ENCODE measurements at places on chromosomes 2 and 18.

DNA sequence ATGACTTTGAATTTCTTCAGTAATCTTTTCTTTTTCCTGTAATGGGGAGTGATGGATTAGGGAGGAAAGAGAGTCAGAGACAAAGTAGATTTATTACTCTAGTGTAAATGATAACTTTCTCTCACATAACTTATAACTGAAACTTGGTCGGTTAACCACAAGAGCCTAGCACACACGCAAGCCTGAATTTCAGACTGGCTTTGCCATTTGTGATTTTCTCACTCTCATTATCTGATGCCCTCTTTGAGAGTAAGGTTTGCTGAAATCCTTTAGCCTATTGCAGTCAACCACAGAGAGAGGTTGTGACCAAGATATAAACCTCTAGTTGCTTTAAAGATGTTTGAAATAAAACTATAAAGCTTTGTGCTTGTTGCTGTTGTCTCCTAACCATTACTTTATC, 117.9 kb upstream of the NETO1 start:
- DNase-seq = no peak

GRCh38 chr2:214103276-214104001, 307.4 kb upstream of the VWC2L start:
- DNase-seq = peak; percentile 21

DNA sequence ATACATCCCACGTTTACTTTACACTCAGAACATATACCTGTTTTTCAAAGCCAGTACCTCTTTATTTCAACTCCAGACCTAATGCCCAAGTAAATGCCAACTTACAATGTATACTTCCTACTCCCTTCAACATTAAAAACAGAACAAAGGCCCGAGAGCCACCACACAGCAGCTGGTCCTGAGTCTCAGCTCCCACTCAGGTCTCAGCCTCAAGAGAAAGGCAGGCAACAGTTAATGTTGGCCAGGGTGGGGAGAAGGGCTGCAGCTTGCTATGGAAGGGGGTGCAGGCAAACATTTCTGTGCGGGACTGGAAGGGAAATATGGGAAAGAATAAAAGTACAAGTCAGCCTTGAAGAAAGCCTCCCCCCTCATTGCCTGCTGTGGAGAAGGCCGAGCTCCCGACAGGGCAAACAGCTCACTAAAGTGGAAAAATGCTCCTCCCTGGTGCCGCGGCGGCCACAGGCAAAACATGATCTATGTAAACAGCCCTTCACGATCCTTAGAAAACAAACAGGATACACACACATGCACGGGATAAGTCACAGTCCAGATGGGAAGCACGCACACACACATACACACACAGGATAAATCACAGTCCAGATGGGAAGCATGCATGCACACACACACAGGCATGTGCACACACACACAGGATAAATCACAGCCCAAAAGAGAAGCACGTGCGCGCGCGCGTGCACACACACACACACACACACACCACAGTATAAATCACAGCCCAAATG, 67.4 kb downstream of the ADNP2 start:
- no peak for DNase-seq

GRCh38 chr2:160696087-160696452, 202.5 kb upstream of the RBMS1 start:
- no peak for DNase-seq

- no peak for DNase-seq
Measured at GRCh38 chr2:65434592-65435241, 2.3 kb upstream of the SPRED2 start.

DNA sequence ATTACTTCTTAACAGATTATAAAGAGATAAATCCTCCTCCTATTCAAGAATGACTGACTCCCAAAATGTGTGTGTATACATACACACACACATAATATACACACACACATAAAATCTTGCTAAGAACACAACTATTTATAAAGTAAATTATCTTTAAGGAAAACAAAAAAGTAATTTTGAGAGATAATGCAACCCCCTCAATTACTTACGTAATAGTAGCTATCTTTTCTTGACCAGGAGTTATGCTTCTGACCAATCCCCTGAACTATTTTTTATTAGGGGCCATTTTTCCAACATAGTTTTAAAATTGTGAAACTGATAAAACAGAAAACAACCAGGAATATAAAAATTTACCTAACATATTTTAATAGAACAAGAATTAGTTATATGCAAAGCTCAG, 113.0 kb upstream of the CHRNA1 start:
- DNase-seq = no peak

GRCh38 chr2:7813541-7814292, 868.1 kb upstream of the ID2 start:
- no peak for DNase-seq

GRCh38 chr2:64437883-64438282, 16.1 kb upstream of the LGALSL start:
- no peak for DNase-seq

- DNase-seq = no peak
Measured at GRCh38 chr2:165425556-165425955, 43.9 kb upstream of the CSRNP3 start.

- no peak for DNase-seq
Measured at GRCh38 chr2:152167065-152167464, 8.5 kb downstream of the STAM2 start.

GRCh38 chr2:213224366-213224765, 59.9 kb upstream of the SPAG16 start:
- DNase-seq = no peak

GRCh38 chr2:109433926-109434325, 179.8 kb downstream of the SEPTIN10 start:
- no peak for DNase-seq

- no peak for DNase-seq
Measured at GRCh38 chr2:240921995-240922244, 15.8 kb downstream of the CROCC2 start.

- no peak for DNase-seq
Measured at GRCh38 chr2:61620244-61621159, 82.3 kb upstream of the XPO1 start.

- no peak for DNase-seq
Measured at GRCh38 chr2:210539035-210539434, 17.4 kb upstream of the CPS1 start.

DNA sequence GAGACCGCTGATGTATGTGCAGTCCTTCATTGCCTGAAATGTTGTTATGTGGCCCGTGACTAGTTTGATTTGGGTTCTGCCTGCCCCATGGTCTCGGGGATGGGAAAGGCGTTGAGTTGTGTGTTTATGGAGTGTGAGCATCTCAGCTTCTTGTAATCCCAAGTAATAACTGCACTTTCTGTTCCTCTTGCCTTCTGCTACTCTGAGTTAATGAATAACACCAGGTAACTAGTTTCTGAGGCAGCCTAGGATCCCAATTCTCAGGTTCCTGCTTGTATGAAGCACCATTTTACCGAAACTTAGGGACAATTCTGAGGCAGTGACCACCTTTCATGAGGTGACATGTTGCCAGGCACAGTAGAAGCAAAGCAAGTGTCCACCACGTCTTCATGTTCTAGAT, 170.0 kb downstream of the ALK start:
- no peak for DNase-seq

- peak; percentile 84 for DNase-seq
Measured at GRCh38 chr2:30511122-30512083, 64.4 kb downstream of the LCLAT1 start.

GRCh38 chr2:144659731-144660275, 139.9 kb upstream of the ZEB2 start:
- DNase-seq = no peak

DNA sequence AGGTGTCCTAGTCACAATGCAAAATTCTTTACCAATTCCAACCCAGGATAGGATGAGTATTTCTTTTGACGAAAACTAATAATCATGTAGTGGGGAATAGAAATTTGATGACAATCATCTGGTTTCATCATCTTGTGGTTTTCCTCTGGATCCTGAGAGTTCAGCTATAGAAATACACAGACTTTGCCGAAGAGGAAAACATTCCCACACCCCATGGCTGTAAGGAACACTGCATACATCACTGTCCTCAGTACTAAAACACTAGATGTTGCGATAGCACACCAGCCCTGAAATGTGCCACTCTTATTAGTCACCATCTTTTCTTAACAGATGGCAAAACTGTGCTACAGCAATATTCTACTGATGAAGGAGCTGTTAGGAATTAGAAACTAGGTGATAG, 29.4 kb downstream of the CERKL start:
- DNase-seq = no peak

GRCh38 chr18:49521216-49521835, 34.3 kb upstream of the C18orf32 start:
- DNase-seq = no peak

DNA sequence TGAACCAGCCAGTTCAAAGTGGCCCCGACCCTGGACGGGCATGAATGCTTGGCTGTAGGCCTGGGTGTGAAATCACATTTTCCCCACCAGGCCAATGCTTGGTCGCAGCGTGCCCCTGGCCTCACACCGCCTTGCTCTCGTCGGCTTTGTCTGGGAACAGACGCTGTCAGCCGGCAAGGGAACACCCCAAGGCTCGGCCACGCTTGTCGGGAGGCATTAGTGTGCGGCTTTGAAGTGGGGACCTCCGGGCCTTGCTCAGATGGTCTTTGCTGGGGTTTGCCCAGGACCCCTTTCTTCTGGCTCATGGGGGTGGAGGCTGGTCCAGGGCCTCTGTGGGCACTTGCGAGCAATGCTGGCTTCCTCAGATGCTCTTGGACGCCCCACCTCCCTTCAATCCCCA, 79.1 kb downstream of the INHBB start:
- DNase-seq = no peak

GRCh38 chr2:10281891-10282290, 20.8 kb upstream of the HPCAL1 start:
- DNase-seq = no peak

DNA sequence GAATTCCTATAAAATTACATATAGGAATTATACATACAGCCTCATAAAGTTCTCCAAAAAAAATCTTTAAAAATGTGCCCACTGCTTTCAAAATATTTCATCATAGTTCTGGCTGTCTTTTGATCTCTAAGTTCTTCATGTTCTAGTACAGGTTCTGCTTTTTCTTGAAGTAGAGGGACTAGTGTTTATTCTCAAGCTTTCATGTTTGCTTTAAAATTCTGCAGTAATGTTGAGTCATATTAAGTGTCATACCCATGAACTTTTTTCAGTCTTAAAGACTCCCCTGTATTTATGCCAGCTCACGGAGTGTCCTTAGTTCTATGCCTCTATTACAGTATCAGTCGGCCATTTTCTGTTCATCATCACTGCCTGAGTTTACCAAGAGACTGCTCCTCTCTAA, 54.8 kb upstream of the CCDC141 start:
- no peak for DNase-seq

DNA sequence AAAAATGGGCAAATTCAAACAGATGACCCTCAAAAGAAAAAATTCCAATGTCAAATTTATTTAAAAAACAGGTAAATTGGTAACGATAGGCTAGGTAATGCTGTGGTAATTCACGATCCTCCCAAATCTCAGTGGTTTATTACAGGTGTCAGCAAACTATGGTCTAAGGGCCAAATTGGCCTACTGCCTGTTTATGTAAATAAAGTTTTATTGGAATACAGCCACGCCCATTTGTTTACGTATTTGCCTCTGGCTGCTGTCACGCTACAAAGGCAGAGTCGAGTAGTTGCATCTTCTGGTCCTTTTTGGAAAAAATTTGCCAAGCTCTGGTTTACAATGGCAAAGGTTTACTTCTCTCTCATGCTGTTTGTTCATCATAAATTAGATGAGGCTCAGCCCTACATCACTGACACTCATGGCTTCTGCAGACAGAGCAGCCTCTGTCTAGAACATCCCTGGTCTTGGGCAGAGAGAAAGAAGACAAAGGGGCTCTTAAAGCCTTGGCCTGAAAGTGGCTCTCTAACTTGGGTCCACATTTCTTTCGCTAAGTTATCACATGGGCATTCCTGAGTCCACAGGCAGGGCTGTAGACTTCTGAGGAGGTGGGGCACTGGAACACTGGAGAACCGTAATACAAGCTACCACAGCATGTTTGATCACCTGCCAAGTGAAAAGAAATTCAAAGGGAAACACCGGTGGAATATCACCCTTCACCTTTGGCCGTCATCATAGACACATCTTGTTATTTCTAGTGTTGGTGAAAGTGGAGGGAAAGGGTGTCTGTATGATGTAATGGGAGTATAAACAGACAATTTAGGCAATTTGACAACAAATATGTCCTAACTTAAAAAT, 34.8 kb downstream of the SP110 start:
- peak; percentile 55 for DNase-seq
